ENCODE measurements at places on chromosomes 2 and 18.

- no peak for DNase-seq
Measured at GRCh38 chr2:177529166-177529565, 136.6 kb downstream of the AGPS start.

DNA sequence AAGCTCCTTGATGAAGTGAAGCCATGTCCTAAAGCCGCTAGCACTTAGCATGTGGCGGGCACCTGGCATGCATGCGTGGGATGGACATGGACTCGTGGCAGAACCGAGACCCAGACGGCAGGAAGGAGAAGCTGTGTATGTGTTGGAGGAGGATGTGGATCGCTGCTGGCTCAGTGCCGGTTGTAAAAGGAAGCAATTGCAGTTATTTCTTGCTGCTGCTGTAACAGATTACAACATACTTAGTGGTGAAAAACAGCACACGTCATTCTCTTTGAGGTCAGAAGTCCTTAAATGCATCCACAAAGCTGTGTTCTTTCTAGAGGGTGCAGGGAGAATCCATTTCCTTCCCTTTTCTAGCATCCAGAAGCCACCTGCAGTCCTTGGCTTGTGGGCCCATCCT is 74.6 kb downstream of the AGAP1 start:
- no peak for DNase-seq

GRCh38 chr2:43593254-43593653 is 2.6 kb downstream of the THADA start:
- DNase-seq = no peak

DNA sequence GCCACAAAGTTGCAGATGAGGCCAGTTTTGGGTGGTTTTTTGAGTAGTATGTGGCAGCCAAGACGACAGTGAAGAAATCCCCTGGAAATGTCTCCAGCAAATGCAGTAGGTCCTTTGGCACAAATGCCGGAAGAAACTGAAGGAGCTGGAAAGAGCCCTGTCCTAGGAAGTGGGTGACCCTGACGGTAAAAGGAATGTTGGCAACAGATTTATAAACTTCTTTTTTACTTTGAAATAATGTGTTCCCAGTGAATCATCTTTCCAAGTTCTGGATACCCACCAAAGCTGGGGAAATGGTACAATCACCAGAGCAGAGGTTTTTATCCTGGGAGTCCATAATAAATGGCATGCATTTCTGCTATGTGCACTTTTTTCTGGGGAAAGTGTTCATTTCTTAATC is 112.9 kb downstream of the CSRNP3 start:
- no peak for DNase-seq

DNA sequence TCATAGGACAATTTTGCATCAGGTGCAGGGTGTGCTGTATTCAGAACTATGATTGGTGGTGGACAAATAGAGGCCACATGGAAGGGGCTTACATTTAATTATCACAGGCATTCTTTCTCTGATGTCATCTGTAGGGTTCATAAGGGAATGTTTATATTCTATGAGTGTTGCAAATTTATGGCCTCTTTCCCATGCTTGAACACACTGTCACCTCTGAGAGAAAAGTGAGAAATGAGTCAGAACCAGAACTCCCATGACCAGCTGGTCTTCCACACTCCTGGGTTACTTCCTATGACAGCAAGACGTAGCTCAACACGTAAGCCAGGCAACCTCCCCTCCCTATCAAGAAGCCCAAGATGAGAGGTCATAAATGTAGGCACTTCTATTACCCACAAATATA is 310.8 kb downstream of the PIEZO2 start:
- DNase-seq = no peak

DNA sequence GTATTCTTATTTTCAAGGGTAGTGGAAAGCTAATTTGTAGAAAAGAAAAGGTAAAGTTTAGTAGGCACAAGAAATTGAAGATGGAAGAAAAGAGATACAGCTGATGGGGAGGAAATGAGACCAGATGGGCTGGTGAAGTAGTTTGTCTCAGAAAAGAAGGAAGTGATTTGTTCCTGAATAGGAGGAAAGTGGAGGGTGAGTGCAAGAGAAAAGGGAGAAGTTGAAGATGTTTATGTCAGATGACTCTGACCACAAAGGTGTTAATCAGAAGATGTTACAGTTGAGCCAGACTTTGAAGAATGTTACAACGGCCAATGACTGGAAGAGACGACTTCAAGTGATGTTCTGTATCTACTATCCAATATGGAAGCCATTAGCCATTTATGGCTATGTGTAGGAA is 21.2 kb downstream of the ZSCAN30 start:
- DNase-seq = no peak

DNA sequence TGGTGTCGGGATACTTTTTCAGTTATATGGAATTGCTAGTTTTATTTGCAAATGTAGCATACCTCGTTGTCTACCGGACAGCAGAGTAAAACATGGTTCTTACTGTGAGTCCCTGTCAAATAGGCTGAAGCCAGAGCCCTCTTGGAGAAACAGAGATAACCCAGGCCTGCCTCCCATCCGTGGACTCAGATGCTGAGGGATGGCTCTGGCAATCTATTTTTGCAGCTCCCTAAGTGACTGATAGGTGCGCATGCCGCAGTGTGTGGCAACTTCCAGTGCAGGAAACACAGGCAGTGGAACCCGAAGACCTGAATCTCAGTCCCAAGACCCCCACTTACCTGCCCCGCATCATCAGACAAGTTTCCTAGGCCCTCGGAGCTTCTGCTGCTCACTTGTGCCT is 33.6 kb downstream of the STEAP3 start:
- no peak for DNase-seq

GRCh38 chr2:7515327-7515726 is 598.1 kb downstream of the RNF144A start:
- no peak for DNase-seq

GRCh38 chr2:43110442-43110871 is 115.9 kb downstream of the ZFP36L2 start:
- DNase-seq = no peak

DNA sequence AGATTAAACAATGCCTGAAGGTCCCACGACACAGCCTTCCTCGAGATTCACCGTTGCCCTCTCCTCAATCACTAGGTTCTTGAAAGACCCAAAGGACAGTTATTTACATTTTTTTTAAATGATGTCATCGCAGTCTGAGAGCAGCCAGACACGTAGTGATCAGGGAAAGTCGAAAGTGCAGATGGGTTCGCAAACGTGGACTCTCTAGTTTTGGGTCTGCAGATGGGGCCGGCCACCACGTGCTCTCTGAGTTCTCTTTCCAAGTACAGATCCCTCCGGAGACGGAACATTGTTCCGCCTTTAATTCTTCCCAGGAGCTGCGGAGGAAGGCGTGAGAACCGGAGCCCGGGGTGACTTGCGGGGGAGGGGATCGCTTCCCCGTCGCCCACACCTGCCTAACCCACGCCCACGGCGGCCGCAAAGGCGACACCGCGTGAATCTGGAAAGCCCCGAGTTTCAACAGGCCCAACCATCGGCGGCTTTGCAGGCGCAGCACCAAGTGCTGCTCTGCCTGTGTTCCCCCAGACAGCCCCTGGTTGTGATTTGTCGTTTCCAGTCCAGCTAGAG is 54.3 kb downstream of the PKDCC start:
- peak; percentile 77 for DNase-seq

GRCh38 chr2:235694721-235695601 is 201.1 kb downstream of the AGAP1 start:
- DNase-seq = no peak

DNA sequence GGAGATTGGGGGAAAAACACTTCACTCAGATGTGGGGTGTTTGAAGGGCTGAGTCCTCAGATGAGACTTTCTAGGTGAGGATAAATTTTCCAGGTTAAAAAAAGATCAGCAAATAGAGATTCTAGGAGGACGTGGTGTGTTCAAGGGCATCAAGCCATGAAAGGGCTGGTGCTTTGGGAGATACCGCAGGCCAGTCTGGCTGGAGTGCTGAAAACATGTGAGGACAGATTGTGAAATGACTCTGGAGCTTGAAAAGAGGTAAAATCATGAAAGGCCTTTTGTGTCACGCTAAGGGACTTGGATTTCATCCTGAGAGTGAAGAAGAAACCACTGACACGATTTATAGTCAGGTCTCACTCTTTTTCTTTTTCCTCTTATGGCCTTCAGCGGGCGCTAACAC is 320.5 kb downstream of the DPP10 start:
- DNase-seq = no peak

- DNase-seq = no peak
Measured at GRCh38 chr18:2589345-2590068, 18.1 kb downstream of the NDC80 start.

- no peak for DNase-seq
Measured at GRCh38 chr2:240996834-240997140, 1.6 kb upstream of the SNED1 start.

DNA sequence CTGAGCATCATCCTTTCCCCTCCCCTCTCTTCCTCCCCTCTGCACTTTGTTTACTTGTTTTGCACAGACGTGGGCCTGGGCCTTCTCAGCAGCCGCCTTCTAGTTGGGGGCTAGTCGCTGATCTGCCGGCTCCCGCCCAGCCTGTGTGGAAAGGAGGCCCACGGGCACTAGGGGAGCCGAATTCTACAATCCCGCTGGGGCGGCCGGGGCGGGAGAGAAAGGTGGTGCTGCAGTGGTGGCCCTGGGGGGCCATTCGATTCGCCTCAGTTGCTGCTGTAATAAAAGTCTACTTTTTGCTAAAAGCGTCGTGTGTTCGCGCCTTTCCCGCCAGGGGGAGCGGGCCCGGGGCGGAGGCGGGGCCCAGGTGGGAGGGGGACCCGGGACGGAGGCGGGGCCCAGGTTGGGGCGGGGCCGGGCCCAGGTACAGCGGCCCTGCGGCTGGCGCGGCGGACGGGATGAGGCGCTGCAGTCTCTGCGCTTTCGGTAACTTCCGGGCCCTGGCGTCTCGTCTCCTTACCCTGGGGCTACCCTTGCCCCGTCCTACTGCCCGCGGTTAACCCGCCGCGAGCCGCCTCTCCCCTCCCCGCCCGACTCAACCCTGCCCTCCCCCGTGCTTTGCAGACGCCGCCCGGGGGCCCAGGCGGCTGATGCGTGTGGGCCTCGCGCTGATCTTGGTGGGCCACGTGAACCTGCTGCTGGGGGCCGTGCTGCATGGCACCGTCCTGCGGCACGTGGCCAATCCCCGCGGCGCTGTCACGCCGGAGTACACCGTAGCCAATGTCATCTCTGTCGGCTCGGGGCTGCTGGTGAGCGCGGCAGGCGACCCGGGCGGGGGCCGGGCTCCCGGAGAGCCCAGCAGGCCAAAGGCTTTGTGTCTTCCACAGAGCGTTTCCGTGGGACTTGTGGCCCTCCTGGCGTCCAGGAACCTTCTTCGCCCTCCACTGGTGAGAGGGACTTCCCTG is at the start of gene KRTCAP3:
Gene KRTCAP3, plus strand, starts transcription at position 424 of the 962 bp plus-strand sequence. Its CDS starts 32 bp downstream, at position 456.
- DNase-seq = no peak

DNA sequence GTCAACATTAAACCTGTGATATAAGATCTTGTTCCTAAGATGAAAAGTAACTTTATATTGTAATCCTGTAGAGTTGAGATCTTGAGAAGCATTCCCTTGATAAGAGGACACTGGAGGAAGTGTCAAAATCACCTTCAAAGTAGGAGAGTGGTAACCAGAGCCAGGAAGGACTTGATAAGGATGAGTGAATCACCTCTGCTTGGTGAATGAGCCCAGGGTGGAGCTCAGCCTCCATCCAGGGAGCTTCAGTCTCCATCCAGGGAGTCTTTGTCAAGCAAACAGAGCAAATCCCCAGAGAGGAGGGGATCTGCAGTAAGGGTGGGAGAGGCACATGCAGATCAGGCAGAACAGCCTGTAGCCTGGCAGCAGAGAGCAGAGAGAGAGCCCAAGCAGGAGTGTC is 167.1 kb upstream of the SIX2 start:
- no peak for DNase-seq

GRCh38 chr2:172427256-172427989 is at the start of gene ITGA6:
TSS of gene ITGA6 (plus strand) at chr2:172427586.
- peak; percentile 38 for DNase-seq

GRCh38 chr2:170717991-170718589 is 3.0 kb downstream of the SP5 start:
- DNase-seq = no peak

GRCh38 chr2:24836206-24836605 is 43.0 kb downstream of the CENPO start:
- no peak for DNase-seq

- DNase-seq = no peak
Measured at GRCh38 chr2:100812116-100812515, 7.8 kb upstream of the NPAS2 start.

- DNase-seq = no peak
Measured at GRCh38 chr2:37713258-37713700, 41.8 kb upstream of the CDC42EP3 start.

DNA sequence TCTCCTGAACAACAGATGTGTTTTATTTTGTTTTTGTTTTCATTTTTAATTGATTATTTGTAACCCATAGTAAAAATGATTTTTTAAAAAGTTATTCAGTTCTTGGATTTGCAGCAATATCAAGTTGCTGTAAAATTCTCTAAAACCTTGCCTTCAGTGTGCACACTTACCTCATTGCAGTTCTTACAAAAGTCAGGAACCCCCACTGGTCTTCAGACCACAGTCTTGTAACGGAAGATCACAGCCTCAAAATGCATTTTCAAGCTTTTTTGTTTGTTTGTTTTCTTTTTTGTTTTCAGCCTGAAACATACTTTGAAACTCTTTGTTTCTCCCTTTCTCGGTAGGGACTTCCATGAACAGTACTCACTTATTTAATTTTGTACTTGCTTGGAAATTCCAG is 1012.8 kb upstream of the GYPC start:
- DNase-seq = no peak

GRCh38 chr2:175030380-175031271 is 25.4 kb upstream of the CHN1 start:
- no peak for DNase-seq

DNA sequence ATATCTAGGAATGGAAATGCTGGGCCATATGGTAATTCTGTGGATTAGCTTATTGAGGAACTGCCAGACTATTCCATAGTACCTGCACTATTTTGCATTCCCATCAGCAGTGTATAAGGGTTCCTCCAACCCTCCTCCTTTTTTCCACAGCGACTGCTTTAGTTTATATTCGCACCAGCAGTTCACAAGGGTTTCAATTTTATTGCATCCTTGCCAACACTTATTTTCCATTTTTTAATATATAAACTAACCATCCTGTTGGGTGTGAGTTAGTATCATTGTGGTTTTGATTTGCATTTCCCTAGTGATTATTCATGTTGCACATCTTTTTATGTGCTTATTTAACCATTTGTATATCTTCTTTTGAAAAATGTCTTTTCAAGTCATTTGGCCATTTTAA is 67.0 kb downstream of the NAT8 start:
- no peak for DNase-seq

DNA sequence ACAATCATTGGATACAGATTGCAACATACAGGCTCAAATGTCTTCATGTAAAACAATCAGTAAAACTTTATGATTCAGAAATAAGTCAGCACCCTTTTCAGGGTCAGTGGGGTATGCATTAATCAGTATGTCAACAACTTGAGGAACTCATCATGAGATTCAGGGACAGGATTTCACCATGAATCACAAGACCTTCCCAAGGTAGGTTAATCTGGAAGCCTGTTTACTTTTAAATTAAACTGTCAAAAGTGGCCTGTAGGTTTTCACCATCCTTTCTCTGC is 104.8 kb downstream of the SP100 start:
- no peak for DNase-seq

GRCh38 chr2:22382479-22383169 is 1002.4 kb upstream of the KLHL29 start:
- no peak for DNase-seq
